Stimulated activated CD4-positive, alpha-beta T cell treated with anti-CD3 and anti-CD28 coated beads, Interleukin-1b, Interleukin-23, amount 100 ng/mL, for 1 hour (primary cell): ENCODE measurements at places on chromosomes 4 and X.

- DNase-seq = no peak
Observed at GRCh38 chr4:175622887-175623286, 189.2 kb downstream of the GPM6A start.

GRCh38 chr4:76706581-76706980 lies 191.4 kb downstream of the SOWAHB start:
- DNase-seq = no peak

DNA sequence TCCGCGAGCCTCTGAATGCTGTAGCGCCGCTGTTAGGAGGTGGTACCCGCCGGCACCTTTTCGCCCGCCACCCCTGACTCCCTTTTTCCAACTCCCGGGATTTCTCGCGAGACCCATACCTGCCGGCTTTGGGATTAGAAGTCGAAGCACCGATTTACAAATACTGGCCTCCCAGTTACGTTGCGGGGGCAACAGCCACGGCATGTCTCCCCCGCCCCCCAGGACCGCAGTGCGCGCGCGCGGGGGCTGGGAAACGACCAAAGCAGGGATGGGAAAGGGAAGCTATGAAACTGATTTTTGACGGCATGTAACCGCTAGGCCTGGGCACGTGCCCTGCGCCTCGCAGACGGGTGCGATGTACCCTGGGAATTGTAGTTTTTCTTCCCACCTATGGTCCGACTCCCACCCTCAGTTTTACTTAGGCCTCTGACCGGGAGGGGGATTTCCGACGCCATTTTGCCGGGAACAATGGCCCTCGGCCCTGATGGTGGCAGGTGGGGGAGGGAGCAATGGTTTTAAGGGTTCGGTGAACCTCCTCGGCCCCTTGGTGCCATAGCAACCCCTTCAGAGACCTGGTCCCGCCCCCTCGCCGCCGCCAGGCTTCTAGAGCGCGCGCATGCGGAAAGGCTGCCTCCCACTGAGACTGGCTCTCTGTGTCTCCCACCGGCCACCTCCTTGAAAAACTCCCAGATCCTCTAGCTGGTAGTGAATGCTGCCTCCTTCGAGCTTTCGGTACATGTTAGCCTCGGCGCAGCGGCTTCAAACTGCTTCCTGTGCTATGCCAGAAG lies 772 bp upstream of the WNK3 start:
- no peak for DNase-seq

GRCh38 chr4:166838975-166839614 lies 395.2 kb downstream of the SPOCK3 start:
- DNase-seq = no peak

DNA sequence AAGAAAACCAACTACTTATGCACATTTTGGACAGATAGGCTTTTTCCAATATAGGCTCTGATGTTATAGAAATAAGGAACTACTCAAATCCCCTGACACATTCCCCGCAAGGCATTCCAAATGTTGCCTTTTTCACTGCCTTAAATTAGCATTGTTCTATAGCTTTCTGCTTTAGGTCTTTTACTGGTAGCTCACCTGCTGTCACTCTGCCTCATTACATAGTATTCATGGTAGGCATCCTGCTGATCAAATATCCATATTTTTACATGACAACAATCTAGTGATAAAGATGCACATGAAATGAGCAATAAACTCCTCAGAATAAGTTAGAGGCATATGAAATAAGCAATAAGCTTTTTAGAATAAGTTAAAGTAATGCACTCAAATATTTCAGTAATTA lies 542.7 kb downstream of the FAM133A start:
- DNase-seq = no peak

DNA sequence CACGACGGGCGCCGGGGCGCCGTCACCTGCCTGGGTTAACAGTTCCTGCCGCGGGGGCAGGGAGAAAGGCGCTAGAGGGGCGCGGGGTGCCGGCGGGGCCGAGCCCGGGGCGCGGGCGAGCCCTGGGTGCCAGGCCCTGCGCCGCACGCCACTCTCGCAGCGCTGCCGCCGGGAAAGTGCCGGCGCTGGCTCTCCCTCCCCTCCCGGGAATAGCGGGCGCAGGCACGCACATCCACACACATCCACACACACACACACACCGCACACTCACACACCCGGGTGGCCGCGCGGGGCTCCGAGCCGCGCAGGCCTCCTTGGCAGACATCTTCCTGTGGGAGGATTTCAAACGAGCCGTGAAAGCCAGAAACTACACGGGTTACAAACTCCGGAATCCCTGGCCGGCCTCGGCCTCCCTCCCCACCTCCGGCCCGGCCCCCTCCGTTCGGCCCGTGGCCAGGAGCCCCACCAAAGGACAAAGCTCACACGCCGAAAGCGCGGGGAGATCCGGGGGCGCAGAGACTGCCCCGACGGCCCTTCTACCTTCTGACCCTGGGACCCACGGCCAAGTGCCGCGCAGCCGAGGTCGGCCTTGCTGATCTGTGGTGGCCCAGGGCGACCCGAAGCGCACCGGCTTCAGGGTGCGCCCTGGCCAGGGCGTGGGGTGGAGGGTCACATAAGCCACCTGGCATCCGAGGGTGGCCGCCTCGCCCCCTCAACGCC lies 92.3 kb downstream of the BCOR start:
- DNase-seq = no peak

DNA sequence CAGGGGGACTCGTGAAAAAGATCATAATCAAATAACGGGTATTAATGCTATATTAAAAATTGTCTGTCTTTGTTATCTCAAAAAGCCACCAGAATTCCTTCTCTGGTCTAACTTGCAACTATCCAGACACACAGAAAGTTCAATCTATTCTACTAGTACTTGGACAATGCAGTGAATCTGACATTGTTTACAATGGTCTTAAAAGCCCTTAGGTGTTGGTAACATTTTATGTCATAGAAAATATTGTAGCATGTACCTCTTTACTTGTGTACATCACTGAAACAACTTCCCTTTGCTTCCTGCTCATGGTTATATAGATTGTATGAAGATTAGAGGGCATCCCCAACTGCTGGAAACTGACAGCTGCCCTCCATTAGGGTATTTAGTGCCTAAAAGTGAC lies 71.1 kb upstream of the PPP3CA start:
- no peak for DNase-seq

DNA sequence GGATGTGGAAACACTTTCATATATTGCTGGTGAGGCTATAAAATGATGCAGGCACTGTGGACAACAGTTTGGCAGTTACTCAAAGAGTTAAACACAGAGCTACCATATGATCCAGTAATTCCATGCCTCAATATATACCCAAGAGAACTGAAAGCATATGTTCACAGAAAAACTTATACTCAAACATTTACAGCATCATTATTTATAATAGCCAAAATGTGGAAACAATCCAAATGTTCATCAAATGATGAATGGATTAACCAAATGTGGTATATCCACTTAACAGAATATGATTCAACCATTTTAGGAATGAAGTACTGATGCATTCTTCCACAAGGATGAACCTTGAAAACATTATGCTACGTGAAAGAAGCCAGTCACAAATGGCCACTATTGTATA lies 603.8 kb downstream of the IQCM start:
- DNase-seq = no peak

DNA sequence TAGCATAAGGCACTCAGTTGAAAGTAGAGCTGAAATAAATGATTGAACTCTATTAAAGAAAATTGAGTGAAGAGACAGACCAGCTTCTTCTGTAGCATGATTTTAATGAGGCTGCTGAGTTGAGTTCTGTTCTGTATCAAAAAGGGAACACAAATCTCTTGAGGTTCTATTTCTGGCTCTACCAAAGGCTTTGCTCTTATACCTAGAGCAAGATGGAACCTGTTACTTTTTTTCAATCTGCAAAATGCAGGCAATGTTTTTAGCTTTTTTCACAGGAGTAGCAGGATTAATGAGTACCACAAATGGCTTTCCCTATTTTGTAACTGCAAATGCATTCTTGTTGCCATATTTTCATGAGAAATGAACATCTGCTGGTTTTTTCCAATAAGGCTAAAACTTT lies 4.2 kb upstream of the ERVMER34-1 start:
- DNase-seq = no peak

DNA sequence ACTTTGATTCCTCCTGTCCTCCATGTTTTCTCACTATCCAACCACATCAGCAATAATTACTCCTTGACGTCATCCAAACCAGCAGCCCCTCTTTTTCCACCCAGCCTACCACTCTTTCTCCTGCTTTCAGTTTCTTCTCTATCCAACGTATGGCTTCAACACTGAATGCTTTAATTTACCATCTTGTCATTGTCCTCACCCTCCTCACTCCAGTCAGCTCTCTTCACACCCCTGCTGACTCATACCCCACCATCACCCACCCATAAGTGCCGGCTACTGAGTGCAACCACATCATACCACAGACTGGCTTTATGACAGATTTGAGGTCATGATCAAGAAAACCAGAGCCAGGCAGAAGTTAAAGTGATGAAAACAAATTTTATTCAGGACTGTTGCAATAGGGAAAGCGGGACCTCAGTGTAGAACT lies 9.8 kb upstream of the ANXA5 start:
- DNase-seq = no peak

DNA sequence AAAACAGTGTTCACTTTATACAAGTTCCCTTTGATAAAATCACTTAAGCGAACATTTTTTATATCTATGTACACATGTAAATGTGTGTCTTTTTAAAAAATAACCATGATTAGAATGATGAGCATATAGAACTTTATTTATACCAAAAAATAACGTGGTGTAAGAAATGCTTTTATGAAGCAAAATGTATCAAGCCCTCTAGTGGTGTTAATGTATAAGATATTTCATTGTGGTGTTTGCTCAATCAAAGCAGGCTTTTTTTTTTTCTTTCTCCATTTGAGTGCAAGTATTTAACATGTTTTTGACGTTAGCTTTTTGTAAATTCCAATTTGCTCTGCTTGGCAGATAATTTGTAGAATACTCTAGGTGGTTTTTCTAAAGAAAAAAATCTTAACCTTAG lies 2092.4 kb upstream of the TENM3 start:
- no peak for DNase-seq

DNA sequence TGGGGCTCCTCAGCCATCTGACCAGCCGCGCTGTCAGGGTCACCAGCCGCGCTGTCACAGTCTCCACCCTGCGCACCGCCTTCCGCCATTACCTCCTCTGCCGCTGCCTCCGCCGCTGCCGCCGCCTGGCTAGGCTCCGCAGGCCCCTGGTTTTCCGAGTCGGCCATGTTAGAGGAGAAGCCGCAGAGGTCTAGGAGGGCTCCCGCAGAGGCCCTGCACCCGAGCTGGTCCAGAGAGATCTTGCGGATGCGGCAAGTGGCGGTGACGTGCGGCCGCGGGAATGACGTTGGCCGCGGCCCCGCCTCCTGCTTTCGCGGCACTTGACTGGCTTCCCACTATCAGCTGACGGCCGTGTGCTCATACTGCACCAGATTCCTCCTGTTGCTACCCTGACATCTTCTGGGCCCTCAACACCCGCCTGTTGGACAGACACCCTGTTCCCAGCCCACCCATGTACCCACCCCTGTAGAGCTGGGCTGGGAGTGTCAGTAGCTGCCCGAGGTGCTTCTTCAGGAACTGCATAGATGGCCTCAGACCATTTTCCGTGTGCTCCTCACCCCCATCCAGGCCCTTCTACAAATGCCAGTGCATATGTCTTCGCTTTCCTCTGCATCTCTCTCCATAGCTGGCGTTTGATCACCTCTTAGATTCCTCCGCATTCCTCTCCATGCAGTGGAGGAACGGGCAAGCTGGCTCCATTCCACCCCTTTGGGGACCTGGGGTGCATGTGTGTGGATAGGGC lies at the start of gene NAP1L5:
TSS of gene NAP1L5 (minus strand) at position 242 of the 742 bp plus-strand sequence. CDS start at position 167, 75 bp downstream.
- DNase-seq = peak; percentile 1

DNA sequence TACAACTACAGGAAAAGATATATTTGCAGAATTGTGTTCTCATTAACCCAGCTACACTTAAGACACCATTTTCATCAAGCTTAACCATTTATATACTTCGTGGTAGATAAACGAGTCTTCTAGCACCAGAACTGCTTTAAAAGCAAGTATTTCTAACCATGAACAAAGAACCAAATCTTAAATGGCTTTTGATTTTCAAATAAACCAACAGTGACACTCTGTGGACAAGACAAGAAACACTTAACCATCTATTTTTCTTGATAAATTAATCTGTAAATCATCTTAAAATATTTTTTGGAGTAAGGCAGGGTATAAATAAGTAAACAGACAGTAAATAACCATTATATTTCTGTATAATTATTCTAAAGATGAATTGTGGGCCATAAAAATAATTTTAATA lies 10.2 kb downstream of the BEND2 start:
- no peak for DNase-seq

- DNase-seq = no peak
Observed at GRCh38 chrX:116111497-116111896, 59.0 kb upstream of the AGTR2 start.

DNA sequence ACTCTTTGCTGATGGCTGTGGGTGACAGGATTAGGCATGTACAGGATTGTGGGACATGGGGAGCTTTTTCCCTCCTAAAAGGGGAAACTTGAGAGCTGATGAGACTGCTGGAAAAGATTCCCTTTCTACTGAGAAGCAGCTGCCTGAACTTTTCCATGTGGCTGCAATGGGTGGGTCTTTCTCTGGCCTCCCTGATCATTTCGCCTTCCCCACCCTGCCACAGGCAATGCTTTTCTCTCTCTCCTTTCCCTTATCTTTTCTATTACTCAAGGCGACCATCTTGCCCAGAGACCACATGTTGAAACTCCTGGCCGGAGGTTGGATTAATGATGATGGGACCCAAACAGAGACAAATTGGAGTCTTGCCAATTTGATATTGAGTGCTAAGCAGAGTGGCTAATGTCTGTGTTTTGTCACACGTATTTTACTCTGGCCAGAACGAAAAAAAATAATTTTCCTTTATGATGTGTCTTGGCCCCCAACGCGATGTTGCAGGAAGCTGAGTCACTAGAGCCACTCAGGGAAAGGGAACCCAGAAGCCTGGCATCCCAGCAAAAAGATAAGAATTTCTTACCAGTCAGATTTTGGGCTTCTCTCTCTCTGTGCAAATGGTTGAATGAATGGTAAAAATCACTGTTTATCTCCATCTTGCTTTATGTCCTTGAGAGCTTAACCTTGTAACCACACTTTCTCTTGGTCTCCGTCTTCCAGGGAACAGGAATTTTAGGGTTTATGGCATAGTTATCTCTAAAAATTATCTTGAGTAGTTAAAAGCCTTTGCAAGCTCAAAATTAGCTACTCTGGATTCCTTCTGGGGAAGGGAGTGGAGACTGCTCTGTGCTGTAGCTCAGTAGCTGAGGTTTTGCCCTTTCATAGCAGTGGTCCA lies 19.4 kb upstream of the ATP8A1 start:
- DNase-seq = no peak

DNA sequence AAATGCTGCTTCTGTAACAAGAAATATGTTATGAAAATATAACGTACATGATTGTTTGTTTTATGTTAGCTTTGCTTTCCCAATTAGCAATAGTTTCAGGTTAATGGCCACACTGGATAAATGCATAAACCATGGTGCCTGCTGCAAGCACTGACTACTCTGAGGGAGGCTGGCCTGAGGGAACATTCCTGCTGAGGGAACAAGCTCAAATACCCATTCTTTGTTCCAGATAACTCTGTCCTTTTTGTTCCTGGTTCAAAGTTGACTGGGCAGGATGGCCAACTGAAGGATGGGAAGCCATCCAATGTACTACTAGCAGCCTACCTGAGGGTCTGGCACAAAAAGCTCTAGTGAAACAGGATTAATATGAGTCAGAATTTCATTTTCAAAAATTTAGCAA lies 37.5 kb downstream of the NUP62CL start:
- no peak for DNase-seq

GRCh38 chrX:134572816-134573682 lies 85.2 kb downstream of the PLAC1 start:
- DNase-seq = no peak

GRCh38 chr4:77002321-77003107 lies 53.0 kb downstream of the SEPTIN11 start:
- no peak for DNase-seq

- DNase-seq = no peak
Observed at GRCh38 chr4:158410272-158410671, 111.4 kb upstream of the RXFP1 start.
